ENCODE measurements at places on chromosomes 11 and 22.

- no peak for DNase-seq
These were observed 87.1 kb upstream of the YWHAH start for GRCh38 chr22:31857247-31857646.

- DNase-seq = no peak
These were observed 36.7 kb downstream of the TPST2 start for GRCh38 chr22:26553056-26553752.

DNA sequence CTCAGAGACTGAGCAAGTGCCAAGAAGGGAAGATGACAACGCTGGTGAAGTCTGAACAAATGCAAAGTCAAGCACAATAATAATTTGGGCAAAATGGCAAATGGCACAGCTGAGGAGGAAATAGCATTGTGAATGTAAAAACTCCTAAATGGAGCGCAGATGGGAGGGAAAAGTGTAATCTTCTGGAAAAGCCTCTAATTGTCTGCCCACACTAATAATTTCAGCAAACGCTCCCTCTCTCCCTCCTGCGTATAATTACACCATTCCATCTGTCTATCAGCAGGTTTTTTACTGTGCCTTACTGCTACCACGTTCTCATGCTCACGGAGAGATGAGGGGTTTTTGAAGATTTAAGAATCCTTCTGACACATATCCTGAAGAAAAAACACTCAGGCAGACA lies 302.6 kb downstream of the KIRREL3 start:
- no peak for DNase-seq

DNA sequence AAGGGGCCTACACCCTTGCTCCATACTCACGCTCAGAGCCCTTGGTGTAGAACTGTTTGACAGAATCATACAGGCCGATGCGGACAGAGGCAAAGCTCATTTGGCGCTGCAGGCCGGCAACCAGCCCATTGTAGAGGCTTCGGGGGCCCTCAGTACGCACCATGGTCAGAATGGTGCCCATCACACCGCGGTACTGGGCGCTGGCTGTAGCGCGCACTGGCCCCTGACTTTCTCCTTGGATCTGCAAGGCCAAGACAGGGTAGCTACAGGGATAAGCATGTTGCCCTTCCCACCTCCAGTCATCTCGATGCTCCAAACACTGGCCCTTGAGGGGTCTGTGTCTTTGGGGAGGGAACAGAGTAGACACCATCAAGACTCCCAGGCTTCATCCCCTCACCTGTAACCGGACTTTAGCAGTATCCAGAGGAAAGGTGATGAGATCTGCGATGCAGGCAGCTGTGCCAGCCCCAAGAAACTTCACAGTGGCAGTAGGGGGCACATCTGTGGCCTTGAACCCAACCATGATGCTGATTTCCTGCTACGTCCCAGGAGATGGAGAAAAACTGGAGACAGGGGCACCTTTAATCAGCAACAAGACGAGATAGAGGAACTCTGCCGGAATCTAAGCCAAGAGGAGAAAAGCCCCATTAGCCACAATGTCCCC lies 4.7 kb downstream of the UCP2 start:
- DNase-seq = no peak

DNA sequence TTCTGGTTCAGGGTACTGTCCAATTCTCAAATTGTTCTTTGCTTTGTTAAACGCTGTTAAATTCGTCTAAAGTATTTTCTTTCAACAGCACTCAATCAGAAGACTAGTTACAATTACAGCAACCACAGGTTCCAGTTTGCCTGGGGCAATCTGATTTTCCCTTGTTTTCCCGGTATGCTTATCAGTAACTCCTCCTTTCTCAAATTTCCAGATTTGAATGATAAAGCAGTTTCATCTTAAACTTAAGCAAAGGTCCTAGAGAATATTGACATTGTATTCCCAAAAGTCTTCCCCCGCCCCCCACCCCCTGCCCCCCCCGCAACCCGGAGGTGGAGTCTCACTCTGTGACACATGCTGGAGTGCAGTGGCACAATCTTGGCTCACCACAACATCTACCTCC lies 10.5 kb upstream of the USP28 start:
- DNase-seq = no peak

GRCh38 chr22:27709919-27710675 lies 91.5 kb downstream of the MN1 start:
- DNase-seq = no peak

GRCh38 chr22:26643418-26644100 lies 13.8 kb upstream of the MIAT start:
- DNase-seq = peak; percentile 37

GRCh38 chr22:25147642-25147928 lies 52.1 kb upstream of the CRYBB3 start:
- no peak for DNase-seq

GRCh38 chr11:108565653-108566052 lies 27.9 kb downstream of the EXPH5 start:
- no peak for DNase-seq

GRCh38 chr11:69064394-69064957 lies 15.7 kb downstream of the TPCN2 start:
- no peak for DNase-seq

DNA sequence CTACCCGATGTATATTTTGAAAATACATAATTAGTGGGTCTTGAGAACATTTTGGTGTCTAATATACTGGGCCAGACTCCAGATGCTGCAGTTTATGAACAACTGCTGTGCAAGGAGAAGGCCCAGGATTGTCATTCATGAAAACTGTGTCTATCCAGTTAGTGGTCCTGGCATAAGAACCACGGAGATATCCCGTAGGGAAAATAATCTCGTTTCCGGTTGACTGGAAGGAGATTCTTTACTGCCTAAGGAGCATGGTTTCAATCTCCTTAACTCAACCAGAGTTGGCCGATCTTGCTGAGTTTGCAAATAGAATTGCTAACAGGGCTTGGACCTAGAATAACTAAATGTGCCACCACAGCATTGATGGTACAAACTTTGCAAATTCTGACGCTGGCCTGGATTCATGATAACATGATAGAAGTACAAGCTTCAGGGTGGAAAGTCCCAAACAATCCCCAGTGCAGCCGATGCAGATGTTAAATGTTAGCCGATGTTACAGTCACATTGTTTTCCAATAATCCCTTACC lies 4.6 kb upstream of the RTCB start:
- DNase-seq = no peak

- DNase-seq = no peak
These were observed 161.6 kb downstream of the PKNOX2 start for GRCh38 chr11:125326126-125326525.

GRCh38 chr11:73402834-73403185 lies 26.6 kb downstream of the RELT start:
- peak; percentile 36 for DNase-seq

GRCh38 chr11:44904261-44905020 lies 46.2 kb downstream of the TP53I11 start:
- no peak for DNase-seq

GRCh38 chr11:121656328-121657090 lies 203.7 kb upstream of the SORL1-AS1 start:
- DNase-seq = no peak

- no peak for DNase-seq
These were observed 2.5 kb downstream of the TPP1 start for GRCh38 chr11:6616596-6617250.

GRCh38 chr22:47202819-47203553 lies 440.5 kb downstream of the TBC1D22A start:
- no peak for DNase-seq

DNA sequence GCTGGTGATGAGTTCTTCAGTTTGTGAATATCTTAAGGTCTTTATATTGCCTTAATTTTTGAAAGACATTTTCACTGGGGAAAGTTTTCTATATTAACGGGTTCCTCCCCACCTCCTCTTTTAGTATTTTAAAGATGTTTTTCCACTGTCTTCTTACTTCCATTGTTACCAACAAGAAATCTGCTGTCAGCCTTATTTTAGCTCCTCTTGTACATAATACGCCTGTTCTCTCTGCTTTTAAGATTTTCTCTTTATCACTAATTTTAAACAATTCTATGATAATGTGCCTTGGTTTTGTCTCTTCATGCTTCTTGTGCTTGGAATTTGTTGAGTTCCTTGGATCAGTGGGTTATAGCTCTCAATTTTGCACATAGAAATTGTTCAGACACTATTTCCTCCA lies 280.4 kb downstream of the DCDC1 start:
- DNase-seq = no peak

GRCh38 chr11:118295815-118296454 lies 8.6 kb upstream of the CD3E start:
- peak; percentile 70 for DNase-seq

GRCh38 chr22:46649141-46650077 lies 29.2 kb downstream of the GRAMD4 start:
- DNase-seq = no peak

DNA sequence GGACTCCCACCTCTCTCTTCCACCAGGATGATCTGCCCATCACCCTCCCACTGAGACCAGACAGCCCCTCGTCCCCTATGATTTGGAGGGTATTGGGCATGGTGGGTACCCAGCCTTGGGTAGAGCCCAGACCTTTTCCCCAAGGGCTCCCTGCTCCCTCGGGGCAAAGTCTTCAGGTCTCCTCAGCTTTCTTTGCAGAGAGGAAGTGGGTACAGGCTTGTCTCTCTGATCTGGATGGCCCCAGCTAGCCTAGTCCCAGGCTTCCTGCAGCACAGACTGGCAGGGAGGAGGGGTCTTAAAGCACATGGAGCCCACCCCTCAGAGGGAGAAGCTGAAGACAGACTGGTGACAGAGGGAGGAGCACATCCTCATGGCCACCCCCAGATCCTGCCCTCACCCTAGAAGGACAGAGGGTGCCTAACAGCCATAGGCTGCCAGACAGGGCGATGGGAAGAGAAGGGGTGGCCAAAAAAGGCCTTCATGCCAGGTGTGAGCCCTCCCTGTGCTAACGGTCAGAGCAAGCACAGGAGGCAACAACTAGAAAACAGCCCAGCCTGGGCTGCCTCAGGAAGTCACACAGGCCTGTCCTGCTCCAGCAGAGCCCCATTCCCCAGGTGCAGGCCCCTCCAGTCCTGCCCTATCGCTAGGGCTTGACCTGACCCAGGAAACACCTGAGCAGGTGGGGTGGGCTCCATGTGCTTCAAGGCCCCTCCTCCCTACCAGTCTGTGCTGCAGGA lies 30.4 kb downstream of the SLC22A12 start:
- DNase-seq = no peak

DNA sequence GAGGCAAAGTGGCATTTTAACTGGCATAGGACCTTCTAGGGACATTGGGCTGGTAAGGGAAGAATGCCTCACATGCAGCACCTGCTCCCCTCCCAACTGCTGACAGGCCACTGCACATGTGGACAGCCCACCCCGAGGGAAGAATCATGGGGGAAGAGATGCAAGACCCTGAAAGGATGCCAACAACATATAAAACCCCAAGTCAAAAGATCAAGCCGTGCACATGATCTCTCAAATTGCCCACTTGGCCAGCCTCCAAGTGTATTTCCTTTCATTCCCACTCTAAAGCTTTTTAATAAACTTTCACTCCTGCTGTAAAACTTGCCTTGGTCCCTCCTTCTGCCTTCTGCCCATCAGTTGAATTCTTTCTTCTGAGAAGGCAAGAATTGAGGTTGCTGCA lies 947.8 kb upstream of the CCDC90B start:
- DNase-seq = no peak

DNA sequence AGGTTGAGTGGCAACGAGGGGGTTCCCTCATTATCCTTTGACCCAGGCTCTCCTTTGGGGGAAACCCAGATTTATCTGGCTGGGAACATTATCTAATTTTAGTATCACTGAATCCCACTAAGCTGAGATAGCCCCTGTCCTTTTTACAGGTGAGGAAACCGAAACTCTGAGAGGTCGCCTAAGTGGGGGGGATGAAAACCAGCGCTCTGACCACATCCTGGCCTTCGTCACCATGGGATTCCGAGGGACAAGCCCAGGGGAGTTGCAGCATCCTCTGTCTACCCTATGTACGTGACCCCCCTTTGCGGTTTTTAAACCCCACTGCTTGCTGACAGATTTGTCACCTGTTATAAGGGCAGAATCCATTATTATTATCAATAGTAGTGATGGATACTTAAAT lies 61.0 kb downstream of the ISX start:
- no peak for DNase-seq

GRCh38 chr11:61294717-61295595 lies at the start of gene VWCE:
VWCE (minus strand) TSS chr11:61295316; CDS start chr11:61295037, 279 bp downstream.
- peak; percentile 48 for DNase-seq

DNA sequence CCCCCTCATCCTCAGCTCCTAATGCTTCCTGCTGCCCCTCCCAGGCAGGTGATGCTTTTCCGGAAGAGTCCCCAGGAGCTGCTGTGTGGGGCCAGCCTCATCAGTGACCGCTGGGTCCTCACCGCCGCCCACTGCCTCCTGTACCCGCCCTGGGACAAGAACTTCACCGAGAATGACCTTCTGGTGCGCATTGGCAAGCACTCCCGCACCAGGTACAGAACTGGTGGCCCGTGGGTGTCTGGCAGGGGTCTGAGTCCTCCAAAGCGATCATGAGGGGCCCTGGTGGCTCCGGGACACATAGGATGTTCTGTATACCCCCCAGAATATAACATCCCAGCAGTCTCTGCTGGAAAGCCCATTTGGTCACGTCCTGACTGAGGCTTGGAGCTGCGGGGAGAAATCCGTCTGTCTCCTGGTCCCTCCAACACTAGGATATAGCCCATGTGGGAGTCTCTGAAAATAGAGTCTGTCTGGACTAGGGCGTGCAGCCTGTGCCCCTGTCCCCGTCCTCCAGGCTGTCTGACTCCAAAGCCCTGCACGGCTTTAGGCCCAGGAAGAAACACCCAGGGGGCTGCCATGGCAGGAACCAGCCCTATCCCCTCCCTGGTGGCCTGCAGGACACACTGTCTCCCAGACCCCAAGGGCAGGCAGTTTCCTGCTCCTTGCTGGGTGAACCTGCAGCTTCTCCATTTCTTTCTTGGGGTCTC lies 9.1 kb downstream of the F2 start:
- DNase-seq = no peak

DNA sequence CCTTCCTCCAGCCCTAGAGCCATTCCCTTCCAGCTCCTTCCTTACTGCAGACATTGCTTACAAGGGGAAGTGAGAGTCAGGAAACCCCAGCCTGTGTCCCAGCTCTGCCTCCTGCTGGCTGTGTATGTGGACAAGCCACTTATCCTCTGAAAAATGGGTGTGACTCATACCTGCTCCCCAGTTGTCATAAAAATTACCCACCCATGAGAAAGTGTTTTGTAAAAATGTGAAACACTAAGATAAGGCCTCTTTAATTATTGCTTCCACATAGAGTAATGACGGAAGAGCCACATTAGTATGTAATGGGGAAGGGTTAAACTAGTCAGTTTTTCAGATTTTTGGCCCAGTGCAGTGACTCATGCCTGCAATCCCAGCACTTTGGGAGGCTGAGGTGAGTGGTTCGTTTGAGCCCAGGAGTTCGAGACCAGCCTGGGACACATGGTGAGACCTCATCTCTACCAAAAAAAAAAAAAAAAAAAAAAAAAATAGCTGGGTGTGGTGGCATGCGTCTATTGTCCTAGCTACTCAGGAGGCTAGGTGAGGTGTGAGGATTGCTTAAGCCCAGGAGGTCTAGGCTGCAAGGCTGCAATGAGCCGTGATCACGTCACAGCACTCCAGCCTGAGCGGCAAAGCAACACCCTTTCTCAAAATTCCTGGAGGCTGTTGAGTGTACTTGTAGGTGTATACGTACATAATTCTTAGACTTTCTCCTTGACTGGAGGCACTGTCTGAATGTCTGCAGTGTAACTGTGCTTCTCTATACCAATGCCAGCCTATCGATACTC lies 84.9 kb downstream of the CTTN start:
- no peak for DNase-seq

Data from CD4-positive, alpha-beta T cell treated with Interleukin-1 beta for 1 hour (primary cell).